ENCODE measurements at places on chromosomes 6 and 20. TPM values are rescaled to one million over a fixed set of nuclear protein-coding genes. Genes with fewer than 3 reads are reported as not detected.

The C6orf15 gene
- total RNA-seq, result not detected

The ZNF165 gene
- total RNA-seq, result 1.4 TPM

The MLN gene
- not detected for total RNA-seq

The SOX18 gene
- not detected for total RNA-seq

- DNase-seq, result no peak
Observed at GRCh38 chr6:88997327-88997726, 33.9 kb upstream of the RNGTT start.

DNA sequence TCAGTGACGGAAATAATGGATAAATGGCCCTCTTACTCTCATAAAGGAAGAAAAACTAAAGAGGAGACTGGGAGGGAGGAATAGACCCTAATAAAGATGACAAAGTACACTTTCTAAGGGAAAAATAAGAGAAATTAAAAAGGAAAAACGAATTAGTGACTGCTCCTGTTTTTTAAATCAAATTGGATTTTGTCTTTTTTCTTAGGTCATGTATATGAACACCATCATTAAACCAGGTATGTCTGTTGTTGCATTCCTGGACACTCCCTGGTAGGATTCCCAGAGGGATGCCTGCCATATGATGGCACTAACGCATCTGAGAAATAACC is 59.4 kb upstream of the BTN3A2 start:
- no peak for DNase-seq

- DNase-seq, result no peak
Observed at GRCh38 chr6:2502998-2503674, 247.6 kb downstream of the MYLK4 start.

- DNase-seq, result no peak
Observed at GRCh38 chr20:2658414-2659354, 5.3 kb downstream of the IDH3B start.

GRCh38 chr20:62633598-62634329 is 8.5 kb upstream of the SLCO4A1 start:
- DNase-seq, result no peak

DNA sequence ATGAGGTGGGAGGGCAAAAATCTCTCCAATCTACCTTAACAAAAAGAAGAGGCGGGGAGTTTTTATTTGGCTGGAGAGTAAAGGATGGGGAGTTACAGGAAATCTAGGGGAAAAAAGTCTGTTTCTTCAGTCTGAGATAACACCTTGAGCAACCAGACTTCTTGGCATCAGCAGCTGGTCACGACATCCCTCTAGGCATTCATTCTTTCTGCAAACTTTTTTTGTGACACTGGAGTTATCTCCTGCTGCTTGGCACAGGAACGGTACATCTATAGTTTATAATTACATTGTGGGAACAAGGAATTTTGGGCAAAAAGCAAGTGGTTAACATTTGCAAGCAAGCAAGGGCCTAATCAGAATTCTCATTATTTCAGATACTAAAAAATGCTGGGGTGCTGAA is 50.6 kb upstream of the IFNGR1 start:
- DNase-seq, result no peak

DNA sequence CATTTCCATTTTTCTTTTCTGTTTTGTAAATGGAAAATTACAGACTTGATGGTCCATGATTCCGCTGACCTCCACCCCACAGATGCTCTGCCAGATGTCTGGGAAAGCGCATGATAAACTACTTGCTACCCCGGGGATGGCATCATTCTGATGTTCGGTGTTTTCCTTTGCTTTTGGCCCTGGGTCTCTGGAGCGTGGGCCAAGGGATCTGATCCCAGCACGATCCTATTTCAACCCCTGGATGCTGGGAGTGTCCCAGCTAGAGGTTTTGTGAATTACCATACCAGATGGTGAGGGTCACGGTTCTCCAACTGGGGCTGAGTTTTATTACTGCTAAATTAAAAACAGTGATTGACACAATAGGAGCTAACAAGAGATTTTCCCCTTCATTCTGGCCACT is 25.2 kb upstream of the MYLIP start:
- DNase-seq, result no peak

- no peak for DNase-seq
Observed at GRCh38 chr6:72064399-72064975, 178.1 kb downstream of the RIMS1 start.

DNA sequence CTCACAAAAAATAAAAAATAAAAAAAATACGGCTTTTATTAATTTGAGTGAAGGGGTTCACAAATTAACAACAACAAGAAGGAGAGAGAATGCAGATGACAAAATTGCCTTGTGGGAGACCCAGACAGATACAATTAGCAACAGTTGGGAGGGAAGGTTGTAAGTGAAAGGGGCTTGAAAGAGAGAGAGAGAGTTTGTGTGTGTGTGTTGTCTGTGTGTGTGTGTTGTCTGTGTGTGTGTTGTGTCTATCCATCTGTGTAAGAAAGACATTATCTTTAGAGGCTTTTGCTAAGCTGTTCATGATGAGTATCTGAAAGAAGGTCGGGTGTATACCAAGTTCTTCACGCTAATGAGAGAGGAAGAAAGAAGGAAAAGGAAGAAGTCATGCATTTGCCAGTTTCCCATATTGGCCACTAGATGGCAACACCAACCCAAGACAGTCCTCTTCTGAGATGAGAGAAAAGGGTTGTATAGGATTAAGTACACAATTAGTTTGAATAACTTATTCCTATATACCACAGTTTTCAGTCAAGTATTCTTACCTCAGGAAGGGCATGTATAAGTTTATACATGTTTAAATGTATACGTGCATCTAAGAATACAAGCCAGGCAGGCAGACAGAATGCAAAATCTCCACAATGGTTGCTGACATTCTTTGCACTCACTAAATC is 63.7 kb upstream of the CD2AP start:
- peak; percentile 62 for DNase-seq

Measured in CD4-positive, alpha-beta memory T cell (primary cell).